ENCODE measurements at places on chromosomes 11 and 22.

DNA sequence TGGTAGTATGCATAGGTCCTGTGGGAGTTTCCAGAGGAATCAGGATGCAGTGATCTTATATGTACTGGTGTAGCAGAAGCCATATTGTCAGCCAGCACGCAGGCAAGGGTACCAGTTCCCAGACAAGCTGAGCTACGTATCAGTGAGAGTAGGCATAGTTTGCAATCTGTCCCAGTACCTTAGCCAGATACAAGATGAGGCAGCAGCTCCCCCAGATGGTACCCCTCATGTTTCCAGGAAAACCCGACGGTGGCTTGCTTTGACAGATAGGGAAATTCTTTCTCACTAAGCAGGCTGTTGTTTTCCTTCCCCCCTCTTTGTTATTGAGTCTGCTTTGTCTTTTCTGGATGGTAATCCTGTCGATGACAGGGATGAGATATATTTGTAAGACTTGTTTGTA lies 109.7 kb upstream of the RRM1 start:
- DNase-seq, result peak; percentile 71

DNA sequence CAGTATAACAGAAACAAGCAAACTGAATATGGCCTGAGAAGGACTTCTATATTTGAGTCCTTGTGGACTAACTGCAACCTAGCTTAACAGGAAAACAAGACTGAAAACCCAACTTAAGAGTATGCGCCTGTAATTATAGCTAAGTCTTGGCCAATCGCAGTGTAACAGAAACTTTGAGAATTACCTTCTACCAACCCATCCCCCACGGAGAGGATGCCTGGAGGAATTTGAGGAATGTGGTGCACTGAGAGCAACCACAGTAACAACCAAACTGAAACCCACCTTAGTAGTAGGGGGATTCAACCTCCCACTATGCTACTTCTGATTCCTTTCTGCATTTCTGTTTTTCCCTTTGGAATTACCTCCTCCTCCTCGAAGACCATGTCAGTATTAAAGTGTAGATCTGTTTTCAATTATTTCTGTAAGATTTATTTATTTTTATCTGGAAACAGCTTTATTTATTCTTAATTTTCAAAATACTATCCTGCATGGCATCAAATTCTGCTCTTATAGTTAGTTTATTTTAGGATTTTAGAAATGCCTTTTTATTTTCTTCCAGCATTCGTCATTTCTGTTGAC lies 393.6 kb downstream of the KCNA4 start:
- DNase-seq, result no peak

- no peak for DNase-seq
Observed at GRCh38 chr11:101583251-101584128, at the start of gene TRPC6. Gene TRPC6 (minus strand): TSS chr11:101584007. CDS start chr11:101583503, 504 bp downstream.

DNA sequence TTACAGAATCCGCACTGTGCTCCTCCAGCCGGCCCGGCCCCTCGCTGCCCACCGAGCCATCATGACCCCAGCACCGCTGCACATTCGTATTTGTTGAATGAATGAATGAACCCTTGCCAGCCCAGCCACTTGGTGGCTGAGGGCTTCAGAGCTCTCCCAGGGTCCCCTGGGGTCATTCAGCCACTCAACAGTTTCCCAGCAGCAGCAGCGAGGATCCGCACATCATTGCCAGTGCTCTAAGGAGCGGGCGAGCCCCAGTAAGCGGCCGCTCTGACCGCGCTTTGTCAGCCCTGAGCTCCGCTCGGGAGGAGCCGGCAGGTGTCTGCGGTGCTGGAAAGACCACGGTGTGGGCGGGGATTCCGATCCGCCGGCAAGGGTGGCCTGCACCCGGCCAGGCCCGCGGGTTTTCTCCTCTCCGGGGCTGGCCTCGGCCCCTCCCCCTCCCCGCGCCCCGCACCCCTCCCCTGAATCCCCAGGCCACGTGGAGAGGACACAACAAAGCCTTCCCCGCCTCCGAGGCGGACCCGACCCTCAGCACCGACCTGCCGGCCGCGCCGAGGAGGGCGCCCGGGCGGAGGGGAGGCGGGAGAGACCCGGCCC lies 563 bp downstream of the BID start:
- peak; percentile 46 for DNase-seq

- DNase-seq, result peak; percentile 84
Observed at GRCh38 chr22:29394931-29395581, 6.7 kb upstream of the AP1B1 start.

DNA sequence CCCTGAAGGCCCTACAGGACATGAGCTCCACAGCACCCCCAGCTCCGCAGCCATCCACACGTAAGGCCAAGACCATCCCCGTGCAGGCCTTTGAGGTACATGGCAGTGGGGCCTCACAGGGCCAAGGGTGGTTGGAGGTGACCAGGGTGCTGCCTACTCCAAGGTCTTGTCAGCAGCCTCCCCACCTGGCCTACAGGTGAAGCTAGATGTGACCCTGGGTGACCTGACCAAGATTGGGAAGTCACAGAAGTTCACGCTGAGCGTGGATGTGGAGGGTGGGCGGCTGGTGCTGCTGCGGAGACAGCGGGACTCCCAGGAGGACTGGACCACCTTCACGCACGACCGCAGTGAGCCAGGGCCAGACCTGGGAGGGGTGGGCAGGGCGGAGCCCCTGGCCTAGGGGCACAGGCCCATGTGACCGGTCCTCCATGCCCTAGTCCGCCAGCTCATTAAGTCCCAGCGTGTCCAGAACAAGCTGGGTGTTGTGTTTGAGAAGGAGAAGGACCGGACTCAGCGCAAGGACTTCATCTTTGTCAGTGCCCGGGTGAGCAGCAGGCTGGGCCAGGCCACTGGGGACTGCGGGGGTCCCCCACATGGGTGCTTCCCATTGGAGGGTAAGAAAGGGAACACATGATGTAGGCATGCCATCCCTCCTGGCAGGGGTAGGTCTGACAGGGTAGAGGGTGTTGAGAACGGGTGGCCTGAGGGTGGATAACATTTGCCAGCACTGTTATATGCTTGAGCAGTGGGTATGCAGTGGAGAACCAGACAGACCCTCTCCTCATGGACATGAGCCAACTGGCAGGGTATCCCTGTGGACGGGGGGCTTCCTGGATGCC lies 5.6 kb downstream of the INPPL1 start:
- DNase-seq, result no peak

GRCh38 chr22:40261783-40262182 lies 84.1 kb downstream of the TNRC6B start:
- no peak for DNase-seq

GRCh38 chr11:73400293-73400692 lies 24.1 kb downstream of the RELT start:
- DNase-seq, result no peak

DNA sequence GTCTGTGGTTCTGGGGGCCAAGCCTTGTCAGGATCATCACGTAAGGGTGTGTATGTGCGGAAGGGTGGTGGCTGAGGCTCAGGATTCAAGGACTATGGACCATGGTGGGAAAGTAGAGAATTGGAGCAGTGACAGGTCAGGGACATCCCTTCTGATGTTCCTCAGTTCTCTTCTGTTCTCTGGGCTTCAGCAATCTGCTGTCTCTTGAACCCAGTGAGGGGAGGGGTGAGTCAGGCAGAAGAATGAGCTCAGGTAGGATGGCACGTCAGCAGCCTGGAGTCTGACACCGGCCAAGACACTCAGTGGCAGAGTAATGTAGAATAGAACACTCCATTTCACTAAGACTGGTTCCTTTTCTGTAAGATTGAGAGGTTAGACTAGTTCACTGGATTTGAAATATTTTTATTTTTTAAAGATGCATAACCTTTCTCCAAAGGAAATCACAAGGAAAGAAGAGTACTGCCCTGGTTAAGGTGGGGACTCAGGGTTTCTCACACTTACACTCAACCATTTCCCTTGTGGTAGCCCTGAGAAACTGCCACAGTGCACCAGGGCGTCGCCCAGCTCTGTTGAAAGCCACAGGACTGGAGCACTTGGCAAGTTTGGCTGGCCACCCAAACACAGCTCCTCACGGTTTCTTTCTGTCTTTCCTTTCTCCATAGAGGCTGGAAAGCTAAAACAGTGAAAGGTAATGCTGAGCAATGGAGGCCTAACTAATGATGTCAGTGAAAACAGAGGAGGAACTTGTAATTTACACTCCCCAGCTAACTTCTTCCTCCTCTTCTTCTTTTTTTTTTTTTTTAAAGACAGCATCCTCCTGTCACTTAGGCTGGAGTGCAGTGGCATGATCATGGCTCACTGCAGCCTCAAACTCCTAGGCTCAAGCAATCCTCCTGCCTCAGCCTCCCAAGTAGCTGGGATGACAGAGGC lies 23.1 kb upstream of the MICAL2 start:
- DNase-seq, result peak; percentile 60

DNA sequence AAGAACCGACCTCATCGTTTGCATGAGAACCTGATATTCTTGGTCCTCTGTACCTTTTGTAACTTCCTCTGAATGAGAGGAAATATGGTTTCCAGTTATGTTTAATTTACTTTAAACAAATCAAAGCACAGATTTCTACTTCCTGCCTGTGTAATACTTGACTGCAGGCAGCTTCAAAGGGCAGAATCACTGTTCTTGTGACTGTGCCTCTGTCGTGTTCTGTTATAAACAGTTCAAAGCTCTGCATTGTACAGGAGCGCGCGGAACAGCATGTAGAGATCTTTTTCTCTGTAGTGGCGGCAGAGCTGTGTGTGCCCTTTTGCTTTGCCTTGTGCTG lies 73.2 kb upstream of the CLDN5 start:
- no peak for DNase-seq

DNA sequence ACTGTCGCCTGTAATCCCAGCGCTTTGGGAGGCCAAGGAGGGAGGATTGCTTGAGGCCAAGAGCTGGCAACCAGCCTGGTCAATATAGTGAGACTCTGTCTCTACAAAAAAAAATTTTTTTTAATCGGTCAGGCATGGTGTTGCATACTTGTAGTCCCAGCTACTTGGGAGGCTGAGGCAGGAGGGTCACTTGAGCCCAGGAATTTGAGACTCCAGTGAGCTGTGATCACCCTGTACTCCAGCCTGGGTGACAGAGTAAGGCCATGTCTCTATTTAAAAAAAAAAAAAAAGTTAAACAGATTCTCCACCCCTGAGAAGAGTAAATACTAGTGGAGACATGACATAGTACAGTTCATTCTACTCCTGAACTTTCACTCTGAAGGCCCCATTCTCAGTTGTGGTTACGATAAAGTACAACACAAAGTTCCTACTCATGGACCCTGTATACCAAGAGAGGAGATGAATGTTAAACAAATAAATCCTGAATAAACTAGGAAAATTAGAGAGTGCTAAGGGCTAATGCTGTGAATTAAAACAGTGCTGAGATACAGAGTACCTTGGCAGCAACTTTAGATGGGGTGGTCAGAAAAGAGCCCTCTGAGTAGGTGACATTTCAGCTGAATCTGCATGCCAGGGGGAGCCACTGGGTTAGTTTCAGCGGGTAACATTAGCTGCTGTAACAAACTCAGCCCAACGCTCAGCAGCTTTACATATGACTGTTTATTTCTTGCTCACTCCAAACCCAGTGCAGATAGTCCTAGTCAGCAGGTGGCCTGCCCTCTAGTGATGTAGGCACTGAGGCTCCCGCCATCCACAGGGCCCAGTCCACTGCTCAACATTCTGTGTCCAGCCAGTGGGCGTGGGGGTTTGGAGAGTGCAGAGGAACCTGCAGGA lies 75.1 kb downstream of the DBX1 start:
- no peak for DNase-seq

DNA sequence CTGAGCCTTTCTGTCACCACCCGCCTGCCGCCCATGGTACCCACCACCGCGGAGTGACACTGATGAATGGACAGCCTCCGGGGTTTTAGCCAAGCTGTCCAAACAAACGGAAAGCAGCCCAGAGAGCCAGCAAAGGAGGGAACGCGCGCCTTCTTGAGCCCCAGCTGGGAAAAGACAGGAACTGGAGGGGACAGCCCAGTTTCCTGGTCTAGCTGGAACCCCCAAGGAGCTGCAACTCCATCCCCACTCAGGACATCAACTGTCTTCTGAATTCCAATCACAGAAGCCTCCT lies 33.7 kb downstream of the SHISAL1 start:
- DNase-seq, result no peak

DNA sequence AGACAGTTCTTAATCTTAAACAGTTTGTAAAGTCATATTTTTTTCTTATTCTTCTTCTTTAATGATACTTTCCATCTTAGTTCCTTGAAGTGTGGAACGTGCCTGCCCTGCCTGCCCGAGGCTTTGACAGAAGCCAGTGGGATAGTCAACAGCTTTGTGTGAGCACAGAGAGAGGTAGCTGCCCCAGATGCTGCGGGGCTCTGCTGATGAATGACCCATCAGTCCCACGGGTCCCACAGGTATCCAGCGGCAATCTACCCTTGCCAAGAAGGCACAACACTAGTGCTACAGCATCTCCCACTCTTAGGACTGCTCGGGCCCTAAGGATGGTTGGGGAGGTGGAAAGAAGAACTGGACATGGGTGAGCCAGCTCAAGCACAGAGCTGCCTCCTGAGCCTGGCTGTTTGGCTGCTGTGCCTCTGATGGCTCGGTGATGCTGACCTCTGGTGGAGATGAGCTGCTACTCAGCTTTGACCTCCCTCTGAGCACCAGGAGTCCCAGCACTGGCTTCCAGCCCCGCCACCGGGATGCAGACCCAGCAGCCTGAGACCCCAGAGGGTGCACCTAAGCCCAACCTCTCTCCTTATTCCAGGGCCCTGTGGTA lies 11.8 kb upstream of the APLNR start:
- peak; percentile 77 for DNase-seq

- no peak for DNase-seq
Observed at GRCh38 chr11:128555606-128556005, 31.8 kb downstream of the ETS1 start.

GRCh38 chr11:121898903-121899302 lies 217.1 kb downstream of the BLID start:
- DNase-seq, result no peak

DNA sequence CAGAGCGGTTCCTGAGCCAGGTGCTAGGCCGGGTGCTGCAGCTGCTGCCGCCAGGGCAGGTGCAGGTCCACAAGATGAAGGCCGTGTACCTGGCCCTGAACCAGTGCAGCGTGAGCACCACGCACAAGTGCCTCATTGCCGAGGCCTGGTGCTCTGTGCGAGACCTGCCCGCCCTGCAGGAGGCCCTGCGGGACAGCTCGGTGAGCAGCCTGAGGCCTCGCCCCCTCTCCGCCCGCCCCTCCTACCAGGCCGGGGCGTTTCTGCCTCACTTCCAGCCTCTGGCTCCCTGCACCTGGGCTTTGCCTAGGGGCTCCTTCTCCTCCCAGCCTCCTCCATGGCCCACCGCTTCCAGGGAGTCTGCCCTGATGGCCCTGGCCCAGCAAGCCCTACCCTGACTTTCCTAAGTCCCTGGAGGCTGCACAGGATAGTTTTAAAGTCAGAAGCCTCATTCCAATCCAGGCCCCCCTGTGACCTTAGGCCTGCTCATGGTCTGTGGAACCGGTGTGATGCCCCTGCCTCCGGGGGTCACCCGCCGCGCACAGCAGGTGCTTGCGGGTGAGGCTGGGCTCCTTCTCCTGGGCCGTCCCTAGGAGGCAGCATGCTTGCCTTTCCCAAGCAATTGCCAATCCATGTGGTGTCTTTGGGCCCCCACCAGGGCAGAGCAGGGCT lies 5.5 kb downstream of the TCIRG1 start:
- no peak for DNase-seq

GRCh38 chr11:68467201-68467834 lies 6.8 kb downstream of the PPP6R3 start:
- DNase-seq, result no peak

DNA sequence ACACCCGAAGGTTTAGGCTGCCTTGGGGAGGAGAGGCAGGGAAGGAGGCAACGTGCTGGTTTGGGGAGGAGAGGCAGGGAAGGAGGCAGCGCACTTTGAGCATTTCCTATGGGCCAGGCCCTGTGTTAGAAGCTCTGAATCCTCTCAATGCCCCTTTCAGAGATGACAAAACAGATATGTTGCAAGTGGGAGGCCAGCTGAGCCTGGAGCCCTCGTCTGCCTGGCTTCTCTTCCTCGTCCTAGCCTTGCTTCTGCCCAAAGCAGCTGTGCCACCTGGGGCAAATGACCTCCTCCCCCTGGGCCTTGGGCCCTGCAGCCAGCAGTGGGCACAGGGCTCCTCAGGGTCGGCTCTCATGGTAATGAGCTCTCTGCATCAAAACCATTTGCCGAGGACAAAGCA lies 15.3 kb upstream of the LRRC32 start:
- no peak for DNase-seq
